ENCODE measurements at places on chromosomes 1 and 21.

DNA sequence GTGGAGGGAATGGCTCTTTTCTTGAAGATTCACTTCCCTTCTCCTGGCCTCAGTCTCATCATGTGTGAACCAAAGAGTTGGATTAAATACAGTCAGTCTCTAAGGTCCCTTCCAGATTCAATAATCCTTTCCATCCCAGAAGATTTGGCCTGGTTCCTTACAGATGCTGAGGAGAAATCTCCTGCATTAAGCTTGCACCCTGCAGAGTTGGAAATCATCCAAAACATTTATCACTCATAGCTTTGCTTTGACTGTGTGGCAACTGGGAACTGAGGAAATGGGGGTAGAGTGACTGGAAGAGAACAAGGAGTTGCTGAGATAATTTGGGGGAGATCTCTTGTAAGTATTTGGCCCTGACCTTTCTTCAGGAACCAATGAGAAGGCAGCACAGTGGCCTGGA, 220.5 kb upstream of the SGIP1 start:
- DNase-seq: peak; percentile 28

GRCh38 chr1:5370311-5370710, 621.9 kb downstream of the NPHP4 start:
- DNase-seq: no peak

GRCh38 chr1:90919900-90920299, 101.9 kb downstream of the ZNF644 start:
- peak; percentile 44 for DNase-seq

GRCh38 chr1:59698386-59698785, 116.4 kb upstream of the HOOK1 start:
- DNase-seq: no peak

DNA sequence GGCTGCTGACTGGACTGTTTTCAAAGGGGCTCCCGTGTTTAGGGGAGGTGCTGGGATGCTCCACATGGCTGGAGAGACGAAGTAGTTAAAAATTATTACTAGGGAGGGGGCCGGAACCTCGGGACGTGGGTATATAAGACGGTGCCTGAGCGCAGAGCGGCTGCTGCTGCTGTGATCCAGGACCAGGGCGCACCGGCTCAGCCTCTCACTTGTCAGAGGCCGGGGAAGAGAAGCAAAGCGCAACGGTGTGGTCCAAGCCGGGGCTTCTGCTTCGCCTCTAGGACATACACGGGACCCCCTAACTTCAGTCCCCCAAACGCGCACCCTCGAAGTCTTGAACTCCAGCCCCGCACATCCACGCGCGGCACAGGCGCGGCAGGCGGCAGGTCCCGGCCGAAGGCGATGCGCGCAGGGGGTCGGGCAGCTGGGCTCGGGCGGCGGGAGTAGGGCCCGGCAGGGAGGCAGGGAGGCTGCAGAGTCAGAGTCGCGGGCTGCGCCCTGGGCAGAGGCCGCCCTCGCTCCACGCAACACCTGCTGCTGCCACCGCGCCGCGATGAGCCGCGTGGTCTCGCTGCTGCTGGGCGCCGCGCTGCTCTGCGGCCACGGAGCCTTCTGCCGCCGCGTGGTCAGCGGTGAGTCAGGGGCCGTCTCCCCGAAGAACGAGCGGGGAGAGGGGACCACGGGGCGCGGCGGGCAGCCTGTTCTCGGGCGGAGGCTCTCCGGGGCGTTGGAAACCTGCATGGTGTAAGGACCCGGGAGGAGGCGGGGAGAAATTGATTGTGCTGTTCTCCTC, at the start of gene CHODL:
TSS of gene CHODL (plus strand) at position 163 of the 793 bp plus-strand sequence. CDS start at position 554, 391 bp downstream.
- peak; percentile 1 for DNase-seq

DNA sequence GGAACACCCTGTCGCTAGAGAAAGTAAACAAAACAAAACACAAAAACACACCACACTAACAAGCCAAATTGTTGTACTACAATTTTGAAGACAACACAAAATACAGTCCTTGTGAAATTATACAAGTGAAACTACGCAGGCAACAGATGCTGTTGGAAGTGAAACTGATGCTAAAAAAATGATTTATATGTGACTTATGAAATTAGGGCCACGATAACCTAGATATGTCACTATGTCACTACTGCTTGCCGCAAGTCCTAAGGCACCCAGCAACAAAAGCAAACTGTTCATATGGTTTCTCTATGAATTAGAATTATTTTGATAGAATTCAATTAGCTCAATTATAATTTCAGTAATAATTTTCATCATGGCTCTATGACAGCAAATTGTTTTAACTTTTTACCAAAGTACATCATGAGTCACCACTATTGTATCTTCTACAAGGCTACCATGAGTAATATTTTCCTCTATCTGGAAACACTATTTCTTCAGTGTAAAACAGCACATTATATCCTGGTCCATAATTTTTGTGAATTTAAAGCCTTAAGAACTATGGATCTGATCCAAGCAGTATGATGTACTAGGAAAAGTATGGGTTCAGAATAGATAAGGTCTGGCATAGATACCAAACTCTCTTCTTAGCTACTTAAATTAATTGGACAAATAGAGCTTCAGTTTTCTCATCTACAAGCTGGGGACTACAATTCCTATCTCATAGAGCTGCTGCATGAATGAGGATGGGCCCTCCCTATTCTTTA, 216.3 kb downstream of the COL11A1 start:
- peak; percentile 91 for DNase-seq

DNA sequence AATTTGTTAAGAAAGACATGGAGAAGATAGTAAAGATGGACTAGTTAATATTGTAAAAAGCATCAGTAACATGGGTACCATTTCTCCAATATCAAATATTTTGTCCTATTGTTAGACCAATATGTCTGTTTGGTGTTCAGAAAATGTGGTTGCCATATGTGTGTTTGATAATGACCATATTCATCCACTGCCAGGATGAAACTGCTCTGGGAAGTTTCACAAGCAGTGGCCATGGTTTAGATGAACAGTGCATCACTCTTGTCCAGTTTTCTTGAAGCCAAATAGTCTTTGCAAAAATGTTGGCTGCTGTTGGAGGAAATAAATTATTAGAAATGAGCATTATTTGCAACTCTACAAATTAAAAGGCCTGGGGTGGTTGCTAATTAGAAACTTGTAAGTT, 333.8 kb downstream of the NUF2 start:
- DNase-seq: no peak

GRCh38 chr21:44734841-44735240, 23.5 kb upstream of the TSPEAR start:
- no peak for DNase-seq

DNA sequence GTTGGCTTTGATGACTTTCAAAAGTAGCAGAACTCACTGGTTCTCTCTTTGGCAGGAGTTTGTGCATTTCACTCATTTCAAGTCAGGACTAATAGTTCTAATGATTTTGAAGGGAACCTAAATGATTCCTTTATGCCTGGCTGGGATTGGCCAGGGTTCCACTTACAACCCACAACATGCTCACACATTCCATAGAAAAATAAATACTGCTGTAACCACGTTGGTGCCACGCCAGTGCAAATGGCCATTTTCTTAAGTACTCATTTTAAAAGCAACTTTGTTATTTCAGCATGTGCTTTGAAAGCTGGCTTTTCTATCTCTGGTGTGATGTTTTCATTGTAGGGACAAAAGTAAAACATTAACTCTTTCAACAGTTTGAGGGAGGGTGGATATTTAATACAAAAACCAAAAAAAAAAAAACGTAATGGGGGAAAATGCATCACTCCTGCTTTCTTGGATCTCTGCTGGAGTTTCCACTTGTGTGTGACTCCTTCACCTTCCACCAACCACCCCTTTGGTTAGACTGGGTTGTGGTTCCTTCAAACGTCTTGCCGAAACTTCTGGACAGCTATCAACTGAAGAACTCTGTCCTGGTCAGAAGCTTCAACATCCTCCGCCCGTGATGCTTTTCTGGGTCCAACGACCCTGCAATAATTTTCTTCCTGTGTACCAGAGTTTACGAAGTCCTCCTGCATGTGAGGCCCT, 300.4 kb upstream of the RUNX1 start:
- DNase-seq: peak; percentile 50

DNA sequence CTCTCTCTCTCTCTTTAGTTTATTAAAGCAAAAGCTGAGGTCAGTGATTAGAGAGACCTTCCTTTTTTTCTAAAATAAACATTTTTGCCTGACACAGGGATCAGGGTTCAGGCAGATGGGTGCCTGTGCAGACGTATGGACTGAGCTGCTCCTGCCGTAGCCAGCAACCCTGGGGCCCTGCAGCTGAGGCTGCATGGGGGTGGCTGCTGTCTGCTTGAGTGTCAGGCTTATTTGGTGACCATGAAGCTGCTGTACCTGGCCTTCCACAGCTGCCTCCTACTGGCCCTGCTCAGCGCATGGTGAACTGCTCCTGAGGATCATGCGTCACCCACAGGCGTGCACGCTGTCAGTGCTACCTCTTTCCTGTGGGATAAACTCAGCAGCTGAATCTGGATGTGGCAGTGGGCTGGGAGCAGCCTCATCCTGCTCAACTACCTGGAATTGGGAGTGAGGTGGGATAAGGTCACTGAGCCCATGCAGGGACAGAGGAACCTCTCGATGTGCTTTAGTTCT, 35.1 kb downstream of the GNG4 start:
- DNase-seq: no peak

- DNase-seq: no peak
These were observed 182.6 kb upstream of the L1TD1 start for GRCh38 chr1:62012095-62012494.

GRCh38 chr1:169259816-169260215, 107.8 kb downstream of the NME7 start:
- no peak for DNase-seq

DNA sequence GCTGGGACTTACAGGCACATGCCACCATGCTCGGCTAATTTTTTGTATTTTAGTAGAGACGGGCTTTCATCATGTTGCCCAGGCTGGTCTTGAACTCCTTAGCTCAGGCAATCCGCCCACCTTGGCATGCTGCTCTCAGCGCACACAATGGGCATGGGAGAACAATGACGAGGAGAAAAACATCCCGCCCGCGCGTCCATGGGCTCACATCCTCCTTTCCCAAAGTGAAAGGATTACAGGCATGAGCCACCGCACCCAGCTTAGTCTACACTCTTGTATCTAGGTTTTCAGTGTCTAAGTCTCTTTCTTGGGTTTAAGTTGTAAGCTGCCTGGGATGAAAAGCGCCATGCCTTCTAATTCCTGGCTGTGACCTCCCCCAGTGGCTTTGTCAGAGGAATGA, 37.9 kb downstream of the CDK18 start:
- no peak for DNase-seq

DNA sequence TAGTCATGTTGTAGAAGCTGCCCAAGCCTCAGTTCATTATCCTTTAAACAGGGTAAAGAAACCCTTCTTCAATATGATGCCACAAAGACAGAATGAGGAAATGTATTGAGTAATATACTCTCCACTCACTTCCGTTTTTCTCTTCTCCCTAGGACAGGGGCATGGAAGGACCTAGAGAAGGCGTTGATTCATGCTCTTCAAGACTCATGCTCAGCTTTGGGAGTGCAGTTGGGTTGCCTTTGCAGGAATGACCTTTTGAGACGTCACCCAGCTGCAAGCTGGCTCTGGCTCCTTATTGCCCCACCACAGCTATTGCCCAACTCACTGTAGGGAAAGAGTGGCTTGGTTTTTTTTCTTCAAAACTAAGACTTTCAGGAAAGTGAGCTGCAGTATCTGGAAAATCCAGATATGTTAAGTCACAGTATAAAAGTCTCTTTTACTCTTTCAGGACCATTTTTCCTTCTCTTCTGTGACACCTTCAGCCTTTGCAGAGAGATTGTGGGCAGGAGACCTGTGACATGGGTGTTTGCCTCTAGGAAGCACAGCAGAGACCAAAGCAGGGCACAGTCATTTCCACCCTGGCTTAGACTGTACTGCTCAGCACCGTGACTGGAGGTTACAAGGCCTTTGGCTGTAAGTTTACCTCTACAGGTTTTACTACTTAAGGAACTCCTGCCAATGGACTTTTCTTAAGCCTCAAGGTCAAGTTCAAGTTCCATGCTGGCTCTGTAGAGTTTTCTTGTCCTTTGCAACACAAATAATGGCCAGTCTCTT, 39.5 kb downstream of the XCL2 start:
- peak; percentile 36 for DNase-seq

- DNase-seq: no peak
These were observed 94.7 kb downstream of the CCDC185 start for GRCh38 chr1:223487887-223488259.

GRCh38 chr1:53308506-53308905, 19.4 kb downstream of the LRP8 start:
- DNase-seq: no peak

GRCh38 chr1:74652711-74653139, 20.9 kb downstream of the ERICH3 start:
- DNase-seq: peak; percentile 61

GRCh38 chr1:192993426-192994085, 65.6 kb downstream of the UCHL5 start:
- peak; percentile 46 for DNase-seq

DNA sequence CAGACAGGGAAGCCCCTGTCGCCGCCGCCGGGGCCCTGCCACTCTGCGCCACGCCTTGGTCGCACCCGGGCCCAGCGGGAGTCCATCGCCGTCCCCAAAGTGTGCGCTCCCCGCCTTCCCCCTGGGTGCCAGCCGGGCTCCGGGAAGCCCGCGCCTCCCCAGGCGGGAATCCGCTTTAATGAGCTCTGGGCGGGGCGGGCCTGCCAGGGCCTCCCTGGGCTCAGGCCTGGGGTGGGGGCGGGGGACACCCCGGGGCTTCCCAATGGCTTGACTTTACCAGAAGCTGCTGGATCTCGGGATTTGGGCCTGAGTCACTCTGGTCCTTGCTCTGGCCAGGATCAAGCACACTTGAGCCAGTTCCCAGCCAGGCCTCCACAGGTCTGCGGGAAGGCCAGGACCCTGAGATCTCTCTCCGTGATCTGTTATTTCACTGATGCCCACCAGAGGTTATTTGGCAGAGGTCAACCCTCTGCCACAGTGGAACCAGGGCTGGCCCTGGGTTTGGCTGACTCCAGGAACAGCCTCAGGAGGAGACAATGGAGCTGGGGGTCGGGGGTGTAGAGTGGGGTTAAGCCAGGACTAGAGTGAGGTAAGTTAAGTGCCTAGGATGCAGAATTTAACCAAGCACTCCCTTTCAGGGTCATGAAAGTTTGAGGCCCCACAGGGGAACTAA, 178.4 kb upstream of the EDN2 start:
- peak; percentile 66 for DNase-seq

GRCh38 chr21:23496729-23497128, 2110.6 kb downstream of the MRPL39 start:
- DNase-seq: no peak

DNA sequence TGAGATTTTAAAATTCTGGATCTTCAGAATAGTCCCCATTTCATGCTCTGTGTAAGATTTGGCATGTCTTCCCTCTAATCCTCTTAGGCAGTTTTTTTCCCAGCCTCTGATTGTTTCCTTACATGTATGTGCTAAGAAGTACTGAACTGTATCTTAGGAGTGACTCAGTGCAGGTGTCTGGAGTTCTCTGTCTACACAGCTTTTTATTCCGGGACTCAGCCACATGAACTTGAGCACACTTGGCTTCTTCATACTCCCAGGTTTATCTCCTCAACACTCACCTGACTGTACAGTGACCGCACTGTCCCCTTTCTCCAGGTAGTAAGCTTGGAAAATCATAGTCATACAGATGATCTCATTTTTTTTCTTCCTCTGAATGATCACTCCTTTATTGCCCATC, 50.7 kb downstream of the SYT14 start:
- no peak for DNase-seq

- peak; percentile 86 for DNase-seq
These were observed 183.5 kb upstream of the DPYD start for GRCh38 chr1:98104289-98104688.

- no peak for DNase-seq
These were observed 16.4 kb upstream of the ZNF281 start for GRCh38 chr1:200426196-200426595.

- no peak for DNase-seq
These were observed 119.4 kb downstream of the MRPS6 start for GRCh38 chr21:34192646-34193285.
